MCF 10A (cell line): ENCODE measurements at places on chromosomes 4 and X. TPM values are rescaled to one million over a fixed set of nuclear protein-coding genes. Genes with fewer than 3 reads are reported as not detected.
A peak's percentile ranks its signal among the peaks of the same experiment; 100 is the strongest.

DNA sequence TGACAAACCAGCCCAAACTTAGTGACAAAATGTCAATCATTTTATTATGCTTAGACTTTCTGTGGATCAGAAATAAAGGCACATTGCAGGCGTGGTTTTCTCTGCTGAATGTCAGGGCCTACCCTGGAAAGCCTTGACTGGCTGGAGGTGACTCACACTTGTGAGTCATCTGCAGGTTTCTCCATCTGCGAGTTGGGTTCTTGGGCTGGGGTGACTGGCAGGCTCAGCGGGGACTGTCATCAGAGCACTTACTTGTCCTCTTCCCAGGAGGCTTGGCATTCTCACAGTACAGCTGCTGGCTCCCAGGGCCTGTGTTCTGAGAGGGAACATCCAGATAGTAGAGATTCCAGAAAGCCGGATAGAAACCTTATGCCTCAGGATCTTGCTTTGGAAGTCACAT lies 153.8 kb upstream of the AGA start:
- no peaks in the 10 kb centered on the region for H3K27me3 ChIP-seq
- peak overlapping the region; percentile 53 for H3K27ac ChIP-seq
- peaks cover 10% of the 10 kb centered on the region for H3K4me1 ChIP-seq
- no peaks in the 10 kb centered on the region for H3K36me3 ChIP-seq
- peak; percentile 93 for DNase-seq

GRCh38 chr4:142404191-142404611 lies 441.9 kb downstream of the INPP4B start:
- no peaks in the 10 kb centered on the region for H3K27me3 ChIP-seq
- peaks cover 55% of the 10 kb centered on the region for H3K4me1 ChIP-seq
- peaks cover 3% of the 10 kb centered on the region for H3K36me3 ChIP-seq
- H3K4me3 ChIP-seq, result peak overlapping the region; percentile 80
- DNase-seq, result peak; percentile 77
- H3K27ac ChIP-seq, result peak overlapping the region; percentile 84

DNA sequence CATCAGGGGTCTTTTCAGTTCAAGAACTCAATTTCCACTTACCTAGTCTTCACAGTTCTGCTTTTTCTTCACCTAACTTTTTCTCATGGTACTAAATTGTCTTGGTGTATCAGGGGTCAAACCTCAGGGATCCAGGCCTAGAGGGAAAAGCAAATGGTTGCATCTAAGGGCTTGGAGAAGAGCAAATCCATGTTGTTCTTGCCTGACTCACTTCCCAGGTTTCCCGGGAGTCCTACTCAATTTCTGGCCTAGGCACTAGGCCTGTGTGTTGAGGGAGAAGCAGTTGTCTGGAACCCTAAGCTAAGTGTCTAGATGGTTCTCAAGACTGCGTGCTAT lies 191.9 kb upstream of the STK26 start:
- H3K27ac ChIP-seq, result no peak overlapping the region
- peaks cover 21% of the 10 kb centered on the region for H3K27me3 ChIP-seq
- no peaks in the 10 kb centered on the region for H3K4me1 ChIP-seq
- no peak for DNase-seq
- H3K36me3 ChIP-seq, result no peaks in the 10 kb centered on the region

GRCh38 chr4:43224559-43224958 lies 332.0 kb downstream of the GRXCR1 start:
- H3K36me3 ChIP-seq, result no peaks in the 10 kb centered on the region
- H3K4me3 ChIP-seq, result no peak overlapping the region
- H3K27me3 ChIP-seq, result no peaks in the 10 kb centered on the region
- no peak for DNase-seq

DNA sequence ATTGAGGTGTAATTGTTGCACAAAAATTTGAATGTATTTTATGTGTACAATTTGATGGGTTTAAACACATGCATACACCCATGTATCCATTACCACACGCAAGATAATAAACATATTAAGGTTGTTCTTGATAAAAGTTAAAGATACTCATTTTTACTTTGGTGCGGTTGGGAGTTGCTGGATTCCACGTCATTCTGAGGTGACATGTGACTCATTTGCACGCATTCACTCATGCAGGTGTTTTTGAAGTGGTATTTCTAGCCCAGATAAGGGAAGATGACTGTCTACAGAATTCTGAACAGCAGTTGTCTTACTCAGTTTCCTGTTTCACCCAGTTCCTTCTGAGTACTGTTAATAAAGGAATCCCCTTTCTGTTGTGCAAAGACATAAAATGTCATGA lies 142.0 kb downstream of the RTL3 start:
- H3K4me3 ChIP-seq, result no peak overlapping the region
- no peaks in the 10 kb centered on the region for H3K4me1 ChIP-seq
- H3K27ac ChIP-seq, result no peak overlapping the region
- no peaks in the 10 kb centered on the region for H3K27me3 ChIP-seq
- DNase-seq, result no peak

GRCh38 chrX:150542846-150543229 lies 25.6 kb upstream of the MTM1 start:
- no peak overlapping the region for H3K27ac ChIP-seq
- H3K27me3 ChIP-seq, result no peaks in the 10 kb centered on the region
- H3K36me3 ChIP-seq, result no peaks in the 10 kb centered on the region

DNA sequence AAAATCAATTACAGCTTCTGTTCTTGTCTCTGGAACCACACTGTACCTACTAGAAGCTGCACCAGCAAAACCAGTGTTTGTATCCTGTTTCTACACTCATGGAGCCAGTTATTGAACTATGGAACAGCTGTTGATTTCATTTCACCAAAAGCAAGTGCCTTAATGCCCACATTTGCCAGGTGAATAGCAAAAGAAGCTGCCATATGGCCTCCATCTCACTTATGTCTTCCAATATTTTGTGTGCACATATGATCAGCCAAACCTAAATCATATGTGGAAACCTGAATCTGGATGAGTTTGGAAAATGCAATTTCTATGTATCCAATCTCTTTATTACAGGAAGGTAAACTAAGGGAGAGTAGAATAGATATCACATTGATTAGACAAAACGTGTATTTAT lies 415.8 kb upstream of the GRID2 start:
- no peak overlapping the region for H3K4me3 ChIP-seq
- no peak for DNase-seq
- H3K36me3 ChIP-seq, result no peaks in the 10 kb centered on the region
- H3K27ac ChIP-seq, result no peak overlapping the region
- H3K4me1 ChIP-seq, result no peaks in the 10 kb centered on the region
- H3K27me3 ChIP-seq, result no peaks in the 10 kb centered on the region

- peaks cover 6% of the 10 kb centered on the region for H3K36me3 ChIP-seq
- peak overlapping the region; percentile 83 for H3K27ac ChIP-seq
- H3K27me3 ChIP-seq, result peaks cover 13% of the 10 kb centered on the region
Measured at GRCh38 chrX:13898083-13898482, 81.2 kb upstream of the GPM6B start.

- H3K4me3 ChIP-seq, result no peak overlapping the region
- no peak overlapping the region for H3K27ac ChIP-seq
- H3K27me3 ChIP-seq, result no peaks in the 10 kb centered on the region
- peaks cover 8% of the 10 kb centered on the region for H3K36me3 ChIP-seq
Measured at GRCh38 chr4:3361896-3362295, 69.1 kb downstream of the RGS12 start.

DNA sequence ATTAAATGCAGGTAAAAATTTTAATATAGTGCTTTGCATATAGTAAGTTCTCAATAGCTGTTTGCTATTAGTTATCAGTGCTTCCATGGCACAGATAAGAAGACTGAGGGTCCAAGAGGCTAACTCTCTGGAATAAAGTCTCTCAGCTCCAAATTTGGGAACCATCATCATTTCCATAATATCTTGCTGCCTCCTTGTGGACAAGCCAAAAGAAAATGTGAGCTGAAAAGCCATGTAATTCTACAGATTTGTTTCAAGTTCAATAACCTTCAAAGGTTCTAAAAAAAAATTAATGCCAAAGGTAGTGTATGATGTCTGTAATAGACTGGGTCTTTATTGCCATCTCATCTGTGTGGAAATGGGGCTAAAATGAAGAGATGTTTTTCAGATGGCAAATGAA lies 136.9 kb upstream of the VCX start:
- no peak overlapping the region for H3K27ac ChIP-seq
- no peaks in the 10 kb centered on the region for H3K36me3 ChIP-seq
- H3K4me1 ChIP-seq, result no peaks in the 10 kb centered on the region
- no peak overlapping the region for H3K4me3 ChIP-seq
- peak; percentile 4 for DNase-seq
- H3K27me3 ChIP-seq, result peaks cover 23% of the 10 kb centered on the region

DNA sequence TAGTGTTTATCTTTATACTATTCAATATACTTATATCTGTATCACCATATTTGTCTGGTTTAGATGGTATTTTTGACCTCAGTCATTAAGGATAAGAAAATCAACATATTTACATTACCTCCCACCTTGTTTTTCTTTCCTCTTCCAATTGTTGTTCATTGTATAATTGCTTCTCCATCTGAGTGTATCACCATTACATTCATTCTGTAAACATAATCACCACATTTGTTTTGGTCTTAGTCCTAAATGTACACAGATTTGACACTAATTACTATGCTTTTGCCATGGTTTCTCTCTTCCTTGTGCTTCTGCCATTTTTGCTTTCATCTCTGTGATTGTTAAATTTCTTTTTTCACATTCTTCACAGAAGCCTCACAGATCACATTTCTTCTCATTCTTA lies 12.7 kb downstream of the ARMCX6 start:
- no peak overlapping the region for H3K4me3 ChIP-seq
- DNase-seq, result no peak
- peaks cover 67% of the 10 kb centered on the region for H3K27me3 ChIP-seq
- H3K36me3 ChIP-seq, result no peaks in the 10 kb centered on the region
- H3K4me1 ChIP-seq, result no peaks in the 10 kb centered on the region
- no peak overlapping the region for H3K27ac ChIP-seq

DNA sequence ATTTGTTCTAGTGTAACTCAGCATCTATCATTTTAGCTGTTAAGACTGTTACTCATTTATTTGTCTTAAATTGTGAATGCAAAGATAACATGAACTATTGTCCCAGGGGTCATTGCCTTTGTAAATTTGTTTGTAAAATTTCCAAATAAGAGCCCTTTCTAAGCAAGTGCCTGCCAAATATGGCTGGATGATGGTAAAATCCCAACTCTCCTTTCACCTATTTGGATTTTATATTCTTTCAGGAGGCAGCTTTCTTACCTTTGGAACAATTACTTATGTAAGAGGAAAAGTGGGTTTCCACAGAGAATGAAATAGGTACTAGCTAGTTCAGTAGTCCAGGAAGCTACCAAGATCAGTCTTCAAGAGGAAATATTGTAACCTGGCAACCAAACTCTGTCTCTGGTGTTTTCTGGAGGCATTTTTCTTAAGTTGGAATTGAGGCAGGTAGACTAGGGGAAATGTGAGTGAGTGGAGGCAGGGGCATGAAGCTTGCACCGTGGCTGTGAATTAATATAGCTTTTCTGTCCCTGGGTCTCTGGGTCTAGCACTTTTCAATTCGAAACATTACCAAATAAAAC lies 363.0 kb upstream of the ZCCHC13 start:
- peaks cover under 1% of the 10 kb centered on the region for H3K36me3 ChIP-seq
- no peak for DNase-seq
- peaks cover 11% of the 10 kb centered on the region for H3K27me3 ChIP-seq
- no peak overlapping the region for H3K27ac ChIP-seq

- H3K27ac ChIP-seq, result no peak overlapping the region
- no peaks in the 10 kb centered on the region for H3K27me3 ChIP-seq
- no peaks in the 10 kb centered on the region for H3K4me1 ChIP-seq
- peaks cover 5% of the 10 kb centered on the region for H3K36me3 ChIP-seq
- no peak overlapping the region for H3K4me3 ChIP-seq
Measured at GRCh38 chr4:131584587-131584986, 1564.5 kb upstream of the PCDH10 start.

The KCNE5 gene
- total RNA-seq, result 0.64 and 1.4 TPM in 2 replicates

The FAM193A gene
- 30.7 and 31.3 TPM in 2 replicates for total RNA-seq

The CLDN2 gene
- total RNA-seq, result not detected in 2 replicates
